ENCODE measurements at places on chromosomes 2 and 18. TPM values are rescaled to one million over a fixed set of nuclear protein-coding genes. Genes with fewer than 3 reads are reported as not detected.

DNA sequence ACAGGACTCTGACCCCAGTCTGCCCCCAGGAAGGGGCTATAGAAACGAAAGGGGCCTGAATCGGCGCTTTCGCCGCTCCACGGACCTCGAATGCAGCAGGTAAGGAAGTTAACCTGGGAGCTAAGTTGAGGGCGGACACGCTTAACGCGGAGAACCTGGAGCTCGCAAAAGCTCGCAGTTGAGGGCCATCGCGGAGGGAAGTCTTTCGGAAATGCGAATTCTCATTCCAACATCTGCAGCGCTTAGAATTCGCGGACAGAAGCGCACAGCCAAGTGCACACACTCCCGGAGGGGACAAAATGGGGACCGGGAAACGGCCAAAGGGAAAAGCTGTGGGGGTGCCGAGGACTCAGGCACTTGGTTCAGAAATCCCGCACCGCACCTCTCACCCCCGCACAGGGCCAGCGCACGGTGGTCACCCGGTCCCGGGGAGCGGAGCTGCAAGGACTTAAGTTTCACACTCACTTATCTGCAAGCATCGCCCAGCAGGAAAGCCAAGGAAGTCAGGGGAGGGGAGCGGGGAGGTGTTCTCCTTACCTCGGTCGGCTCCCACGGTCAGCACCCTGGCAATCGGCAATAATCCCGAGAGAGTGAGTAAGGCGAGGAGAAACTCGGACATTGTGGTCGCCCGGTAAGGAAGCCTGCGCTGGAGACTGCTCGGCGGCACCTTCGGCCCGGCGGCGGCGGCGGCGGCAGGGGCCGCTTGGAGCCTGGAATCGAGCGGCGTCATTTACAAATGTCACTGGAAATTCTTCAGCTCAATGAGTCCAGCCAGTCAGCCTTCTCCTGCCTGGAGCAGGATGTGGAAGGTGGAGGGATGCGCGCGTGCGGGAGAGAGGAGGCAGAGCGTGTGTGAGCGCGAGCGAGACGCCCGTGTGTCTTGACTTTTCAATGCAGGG, 456 bp downstream of the LRP1B start:
- DNase-seq = peak; percentile 0

Gene ANKRD30B
- not detected for total RNA-seq

Gene ALK
- not detected for total RNA-seq

DNA sequence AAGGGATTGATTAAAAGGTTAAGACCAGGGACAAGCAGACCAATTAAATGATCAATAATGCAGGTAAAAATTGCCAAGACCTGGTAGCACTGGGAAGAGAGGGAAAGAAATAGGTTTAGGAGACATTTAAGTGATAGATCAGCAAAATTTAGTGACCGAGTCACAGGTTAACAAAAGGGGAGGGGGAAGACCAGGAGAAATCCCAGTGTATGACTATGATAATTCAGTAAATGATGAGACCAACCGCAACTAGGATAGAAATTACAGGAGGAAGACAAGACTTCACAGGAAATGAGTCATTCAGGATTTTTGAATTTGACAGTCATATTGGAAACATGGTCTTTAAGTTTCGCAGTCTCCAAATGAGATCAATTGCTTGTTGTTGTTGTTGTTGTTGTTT, 62.9 kb downstream of the COBLL1 start:
- DNase-seq = no peak

GRCh38 chr2:53512071-53512826, 255.4 kb upstream of the CHAC2 start:
- no peak for DNase-seq

GRCh38 chr18:10604182-10604581, 78.4 kb downstream of the NAPG start:
- no peak for DNase-seq

GRCh38 chr2:29747786-29748470, 173.5 kb downstream of the ALK start:
- DNase-seq = peak; percentile 25

DNA sequence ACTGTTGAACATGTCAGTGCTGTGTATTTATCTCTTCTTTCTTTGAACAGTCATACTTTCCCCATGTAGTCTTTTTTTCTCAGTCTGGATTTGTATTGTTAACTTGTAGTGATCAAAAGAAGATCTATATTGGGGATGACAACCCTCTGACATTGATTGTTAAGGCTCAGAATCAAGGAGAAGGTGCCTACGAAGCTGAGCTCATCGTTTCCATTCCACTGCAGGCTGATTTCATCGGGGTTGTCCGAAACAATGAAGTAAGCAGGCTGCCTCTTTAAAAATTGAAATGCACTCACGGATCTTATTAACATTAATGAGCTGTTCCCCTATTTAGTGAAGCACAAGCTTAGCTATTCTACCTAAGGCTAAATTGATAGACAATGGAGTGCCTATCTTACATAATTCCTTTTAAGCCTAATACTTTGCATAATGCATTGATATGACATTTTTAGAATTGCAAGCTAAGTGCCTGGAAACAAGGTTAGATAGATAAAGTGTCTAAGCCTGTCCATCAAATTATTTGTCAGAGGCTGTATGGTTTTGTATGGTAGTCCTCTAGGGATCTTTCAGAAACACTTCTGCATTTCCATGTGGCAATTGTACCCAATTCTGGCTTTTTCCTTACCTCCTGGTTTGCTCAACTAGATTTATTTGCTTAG, 29.3 kb upstream of the FAM171B start:
- no peak for DNase-seq

All from activated CD8-positive, alpha-beta T cell treated with anti-CD3 and anti-CD28 coated beads for 36 hours (primary cell).